ENCODE measurements at places on chromosomes 7 and 10.

- no peak for DNase-seq
These were observed 7.1 kb downstream of the GRM8 start for GRCh38 chr7:127245607-127246006.

- DNase-seq: no peak
These were observed 57.1 kb upstream of the CELF2 start for GRCh38 chr10:10960534-10960933.

GRCh38 chr10:77090381-77091356 is 546.9 kb downstream of the KCNMA1 start:
- no peak for DNase-seq

DNA sequence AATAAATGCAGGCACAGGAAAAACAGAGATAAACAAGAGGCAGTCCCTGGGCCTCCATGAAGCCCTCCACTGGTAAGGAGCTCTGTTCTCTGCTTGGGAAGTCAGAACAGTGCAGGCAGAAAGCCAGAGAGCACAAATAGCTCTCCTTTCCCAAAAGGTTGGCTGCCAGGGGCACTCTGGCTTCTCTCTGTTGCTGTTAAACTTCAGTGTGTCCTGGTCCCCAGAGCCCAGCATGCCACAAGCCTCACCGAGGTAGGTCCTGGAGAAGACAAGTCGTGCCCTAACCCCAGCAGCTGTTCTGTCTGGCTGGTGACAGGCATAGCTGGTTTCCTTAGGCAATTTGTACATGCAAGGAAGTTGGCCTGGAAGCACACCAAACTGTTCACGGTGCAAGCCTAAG is 17.3 kb downstream of the SLC16A12 start:
- no peak for DNase-seq

GRCh38 chr10:128657548-128657947 is 531.3 kb upstream of the MKI67 start:
- DNase-seq: no peak

DNA sequence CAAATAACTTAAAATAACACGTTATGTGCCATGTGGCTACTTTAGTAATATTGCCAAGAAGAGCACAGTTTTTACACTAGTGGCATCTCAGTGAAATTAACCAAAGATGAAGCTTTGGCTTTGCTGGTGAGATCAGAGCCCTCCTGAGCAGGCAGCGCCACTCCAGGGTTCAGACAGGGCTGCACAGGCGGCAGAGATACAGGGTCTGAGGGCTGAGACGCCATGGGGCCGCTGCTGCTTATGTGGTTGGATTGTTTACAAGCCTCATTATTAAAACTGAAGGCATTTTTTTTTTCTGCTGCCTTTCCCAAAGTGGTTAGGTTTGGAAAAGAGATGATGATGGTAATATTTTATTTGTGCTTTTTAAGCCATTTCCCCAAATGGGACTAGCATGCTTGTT is 68.8 kb upstream of the DNAJB6 start:
- DNase-seq: no peak

DNA sequence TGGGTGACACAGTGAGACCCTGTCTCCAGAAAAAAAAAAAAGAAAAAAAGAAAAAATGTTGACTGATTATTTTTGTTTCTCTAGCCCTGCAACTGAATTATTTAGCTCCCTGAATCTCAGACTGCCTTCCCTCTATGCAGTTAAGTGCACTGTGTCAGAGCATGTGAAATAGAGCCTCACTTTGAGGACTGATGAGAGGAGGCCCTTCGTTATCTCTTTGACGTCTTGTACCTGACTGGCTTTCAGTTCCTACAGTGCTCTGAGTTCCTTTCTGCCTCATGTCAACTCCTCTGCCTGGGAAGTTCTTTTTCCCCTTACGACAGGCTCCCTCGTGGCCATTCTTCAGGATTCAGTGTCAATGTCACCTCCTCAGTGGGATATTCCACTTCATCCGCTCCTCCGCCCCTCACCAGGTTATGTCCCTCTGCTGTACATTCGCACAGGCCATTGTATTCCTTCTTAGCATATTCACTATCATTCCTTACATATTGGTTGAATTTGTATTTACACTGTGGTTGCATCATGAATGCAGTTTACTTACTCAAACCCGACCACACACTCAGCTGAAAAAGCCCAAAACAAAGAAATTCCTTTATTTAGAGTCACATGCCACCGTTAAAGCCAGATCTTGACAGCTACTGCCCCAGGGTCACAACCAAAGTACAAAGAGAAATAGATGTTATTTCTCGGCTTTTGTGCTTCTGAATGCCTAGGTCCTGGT is 18.1 kb upstream of the CAMK2G start:
- no peak for DNase-seq

- DNase-seq: no peak
These were observed 250.6 kb downstream of the C7orf25 start for GRCh38 chr7:42661312-42661711.

GRCh38 chr7:129643550-129644170 is 32.1 kb downstream of the NRF1 start:
- DNase-seq: no peak

DNA sequence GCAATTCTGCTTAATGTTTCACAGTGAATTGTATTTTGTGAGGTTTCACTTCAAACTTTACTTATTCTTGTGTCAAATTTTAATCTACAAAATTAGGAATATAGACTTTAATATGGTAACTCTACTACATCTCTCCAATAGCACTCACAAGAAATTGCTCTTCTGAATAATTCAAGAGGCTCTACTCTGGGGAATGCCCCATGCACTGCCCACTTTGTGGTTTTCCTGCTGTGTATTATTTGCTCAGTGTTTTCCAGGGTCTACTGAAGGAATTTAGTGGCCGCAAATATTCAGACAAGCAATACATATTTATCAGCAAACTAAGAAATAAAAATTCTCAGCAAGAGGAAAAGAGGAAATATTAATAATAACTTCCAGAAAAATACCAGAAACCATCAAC is 611.4 kb downstream of the TNS3 start:
- no peak for DNase-seq

GRCh38 chr10:78313636-78314035 is 280.0 kb downstream of the RPS24 start:
- no peak for DNase-seq

DNA sequence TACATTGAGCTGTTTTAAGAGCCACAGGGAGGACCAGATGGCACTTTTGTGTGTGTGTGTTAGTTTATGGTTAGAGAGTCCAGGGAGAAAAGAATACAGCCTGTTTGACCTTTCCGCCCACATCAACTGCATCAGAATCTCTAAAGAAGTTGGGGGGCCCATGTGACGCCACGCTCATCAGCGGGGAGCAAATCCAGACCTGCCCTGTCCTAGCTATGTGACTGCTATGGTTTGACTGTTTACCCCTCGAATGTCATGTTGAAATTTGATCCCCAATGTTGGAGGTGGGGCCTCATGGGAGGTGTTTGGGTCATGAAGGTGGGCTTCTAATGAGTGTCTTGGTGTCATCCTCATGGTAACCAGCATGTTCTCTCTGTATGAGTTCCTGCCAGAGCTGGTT is 128.0 kb downstream of the ADRA2A start:
- no peak for DNase-seq

- DNase-seq: no peak
These were observed 11.0 kb downstream of the RASGEF1A start for GRCh38 chr10:43255634-43256431.
